Astrocyte (in vitro differentiated cells and primary cell): ENCODE measurements at places on chromosomes 6 and 20. TPM values are rescaled to one million over a fixed set of nuclear protein-coding genes. Genes with fewer than 3 reads are reported as not detected.
A peak's percentile ranks its signal among the peaks of the same experiment; 100 is the strongest.

DNA sequence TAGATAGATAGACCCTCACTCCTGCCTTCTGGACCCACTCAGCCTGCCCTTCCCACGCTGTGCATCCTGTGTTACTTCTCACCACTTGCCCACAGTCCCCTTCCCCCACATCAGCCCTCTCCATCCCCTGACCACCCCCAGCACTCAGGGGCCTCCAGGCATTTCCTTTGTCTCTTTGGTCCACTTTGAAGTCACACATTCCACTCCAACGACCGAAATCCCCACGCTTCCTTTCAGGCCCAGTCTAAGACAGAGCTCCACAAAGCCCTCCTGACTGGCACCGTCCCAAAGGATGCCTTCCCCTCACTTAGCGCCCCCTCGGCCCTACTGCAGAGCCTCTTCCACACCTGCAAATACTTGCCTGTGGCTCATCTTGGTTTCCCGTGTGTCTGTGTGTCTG, 83.8 kb downstream of the FOXF2 start:
- DNase-seq = no peak
- H3K27me3 ChIP-seq = no peaks in the 10 kb centered on the region
- no peak overlapping the region for H3K4me3 ChIP-seq
- H3K36me3 ChIP-seq = no peaks in the 10 kb centered on the region

Gene BTN1A1
- not detected in 2 replicates for total RNA-seq

Gene VSTM2L
- 17.7 and 18.5 TPM in 2 replicates for total RNA-seq

DNA sequence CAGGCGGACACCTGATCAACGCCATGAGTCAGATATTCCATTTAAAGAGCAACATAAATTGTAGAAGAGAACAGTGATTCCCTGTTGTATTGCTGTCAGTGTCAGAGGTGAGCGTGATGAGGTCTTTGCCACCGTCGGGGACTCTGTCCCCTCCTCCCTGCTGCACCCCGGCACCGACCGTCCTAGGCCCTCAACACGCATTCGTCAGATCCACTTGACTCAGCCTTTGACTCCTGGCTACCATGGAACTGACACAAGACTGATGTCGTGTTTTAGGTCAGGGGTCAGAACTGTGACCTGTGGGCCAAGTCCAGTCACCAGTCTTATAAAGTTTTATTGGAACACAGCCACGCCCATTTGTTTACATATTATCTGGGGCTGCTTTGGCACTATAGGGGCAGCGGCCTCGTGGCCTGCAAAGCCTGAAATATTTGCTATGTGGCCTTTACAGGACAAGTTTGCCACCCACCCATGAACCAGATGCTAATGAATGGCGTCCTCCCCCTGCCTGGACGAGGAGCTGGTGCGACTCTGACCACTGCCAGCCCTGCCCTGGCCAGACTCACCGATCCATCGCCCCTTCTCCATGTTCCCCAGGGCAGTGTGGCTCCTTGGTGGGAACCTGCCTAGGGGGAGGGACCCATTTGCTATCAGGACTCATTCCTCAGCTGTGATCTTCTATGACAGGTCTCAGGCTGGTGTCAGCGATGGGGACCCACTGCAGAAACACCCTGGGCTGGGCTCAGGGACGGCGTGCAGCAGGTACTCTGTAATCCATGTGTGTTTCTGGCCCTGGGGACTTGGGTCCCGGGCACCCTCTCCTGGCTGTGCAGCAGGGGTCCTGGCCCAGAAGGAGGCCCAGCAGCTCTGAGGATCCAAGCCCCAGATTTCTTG, 37.5 kb upstream of the PHACTR3 start:
- DNase-seq = no peak
- no peak overlapping the region for H3K4me3 ChIP-seq
- no peaks in the 10 kb centered on the region for H3K27me3 ChIP-seq
- H3K4me1 ChIP-seq = no peaks in the 10 kb centered on the region
- H3K36me3 ChIP-seq = no peaks in the 10 kb centered on the region
- no peak overlapping the region for H3K27ac ChIP-seq

DNA sequence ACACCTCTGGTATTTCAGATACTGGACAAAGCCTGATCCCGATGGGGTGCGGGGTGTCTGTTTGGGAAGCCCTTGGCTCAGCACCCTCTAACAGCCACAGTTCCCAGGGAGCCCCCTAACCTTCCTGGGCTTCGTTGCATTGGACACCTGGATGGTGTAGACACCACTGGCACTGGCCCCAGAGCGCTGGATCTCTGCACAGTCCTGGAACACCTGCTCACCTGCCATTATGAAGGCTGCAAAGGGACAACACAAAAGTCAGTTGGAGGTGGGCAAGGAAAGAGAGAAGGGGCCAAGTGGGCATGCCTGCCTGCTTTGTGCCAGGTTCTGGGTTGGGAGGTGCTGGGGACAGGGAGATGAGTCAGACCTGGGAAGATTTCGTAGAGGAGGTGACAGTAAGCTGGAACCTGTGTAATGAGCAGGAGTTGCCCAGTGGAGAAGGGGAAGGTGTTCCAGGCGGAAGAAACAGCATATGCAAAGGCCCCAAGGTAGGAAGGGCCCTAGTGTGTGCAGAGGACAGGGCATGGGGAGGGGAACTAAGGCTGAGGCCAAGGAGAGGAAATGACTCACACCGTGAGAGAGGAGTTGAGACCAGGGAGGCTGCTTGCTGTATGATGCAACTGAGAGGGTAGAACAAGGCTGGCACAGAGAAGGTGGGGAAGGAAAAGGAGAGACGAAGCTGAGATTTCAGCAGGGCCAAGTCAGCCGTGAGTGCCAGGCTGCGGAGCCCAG, 34.9 kb downstream of the ANGPT4 start:
- no peak overlapping the region for H3K27ac ChIP-seq
- H3K4me3 ChIP-seq = no peak overlapping the region
- peaks cover 8% of the 10 kb centered on the region for H3K27me3 ChIP-seq
- H3K4me1 ChIP-seq = no peaks in the 10 kb centered on the region
- peak; percentile 14 for DNase-seq

Gene HS3ST5
- 1.5 and 3.2 TPM in 2 replicates for total RNA-seq

DNA sequence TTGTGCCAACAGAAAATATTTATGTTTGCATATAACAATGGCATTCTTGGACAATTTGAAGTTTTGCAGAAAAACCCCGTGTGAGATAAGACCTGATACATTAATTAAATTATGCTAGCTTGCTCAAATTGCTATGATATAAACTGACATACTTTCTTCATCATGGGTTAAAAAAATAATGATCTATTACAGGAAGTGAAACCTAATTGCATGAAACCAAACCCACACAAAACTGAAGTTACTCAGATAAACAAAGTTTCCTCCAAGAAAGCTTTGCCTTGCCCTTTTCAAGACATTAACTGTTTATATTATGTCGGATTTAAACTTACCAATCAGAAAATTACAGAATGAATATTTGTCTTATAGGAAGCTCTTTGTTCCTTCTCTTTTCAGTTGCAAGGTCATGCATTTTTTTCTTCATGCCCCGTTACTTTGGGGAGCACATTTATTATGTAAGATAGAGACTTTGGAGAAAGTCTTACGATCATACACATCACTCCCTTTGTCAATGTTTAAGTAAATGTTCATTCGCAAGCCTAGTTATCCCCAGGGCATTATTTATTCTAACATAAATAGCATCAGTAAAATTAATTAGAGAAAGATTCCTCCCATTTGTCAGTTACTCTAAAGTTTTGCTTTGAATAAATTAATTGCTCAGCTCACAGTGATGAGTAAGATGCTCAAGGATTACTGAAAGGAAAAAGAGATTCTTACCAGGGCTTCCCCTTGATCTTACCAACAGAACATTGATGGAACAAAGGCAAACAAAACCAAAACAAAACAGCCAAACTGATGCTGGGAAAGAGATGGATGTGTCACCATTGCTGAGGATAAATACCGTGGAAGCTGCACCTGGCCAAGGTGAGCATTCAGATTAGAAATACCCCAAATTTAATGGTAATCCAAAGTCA, 14.8 kb upstream of the TMEM244 start:
- no peaks in the 10 kb centered on the region for H3K4me1 ChIP-seq
- H3K36me3 ChIP-seq = no peaks in the 10 kb centered on the region
- H3K27ac ChIP-seq = no peak overlapping the region
- H3K4me3 ChIP-seq = no peak overlapping the region
- no peak for DNase-seq
- H3K27me3 ChIP-seq = no peaks in the 10 kb centered on the region

DNA sequence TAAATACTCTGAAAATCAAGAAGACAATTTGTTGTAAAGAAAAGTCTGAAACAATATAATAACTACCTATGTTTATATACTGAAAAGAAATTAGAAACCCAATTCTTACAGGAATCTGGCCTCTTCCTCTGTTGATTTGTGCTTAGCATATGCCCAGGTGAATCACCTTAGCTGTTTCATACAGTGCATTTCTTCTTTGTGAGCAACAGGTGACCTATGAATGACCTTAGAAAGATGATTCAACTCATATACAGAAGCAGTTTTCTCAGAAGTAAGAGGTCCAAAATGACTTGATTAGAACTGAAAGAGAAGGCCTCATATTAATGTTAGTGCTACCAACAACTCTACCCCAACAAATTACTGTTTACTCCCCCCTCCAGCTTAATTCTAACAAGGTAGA, 419.5 kb upstream of the ID4 start:
- H3K4me3 ChIP-seq = no peak overlapping the region
- DNase-seq = peak; percentile 85
- H3K27ac ChIP-seq = peak overlapping the region; percentile 64
- H3K36me3 ChIP-seq = no peaks in the 10 kb centered on the region
- no peaks in the 10 kb centered on the region for H3K27me3 ChIP-seq

DNA sequence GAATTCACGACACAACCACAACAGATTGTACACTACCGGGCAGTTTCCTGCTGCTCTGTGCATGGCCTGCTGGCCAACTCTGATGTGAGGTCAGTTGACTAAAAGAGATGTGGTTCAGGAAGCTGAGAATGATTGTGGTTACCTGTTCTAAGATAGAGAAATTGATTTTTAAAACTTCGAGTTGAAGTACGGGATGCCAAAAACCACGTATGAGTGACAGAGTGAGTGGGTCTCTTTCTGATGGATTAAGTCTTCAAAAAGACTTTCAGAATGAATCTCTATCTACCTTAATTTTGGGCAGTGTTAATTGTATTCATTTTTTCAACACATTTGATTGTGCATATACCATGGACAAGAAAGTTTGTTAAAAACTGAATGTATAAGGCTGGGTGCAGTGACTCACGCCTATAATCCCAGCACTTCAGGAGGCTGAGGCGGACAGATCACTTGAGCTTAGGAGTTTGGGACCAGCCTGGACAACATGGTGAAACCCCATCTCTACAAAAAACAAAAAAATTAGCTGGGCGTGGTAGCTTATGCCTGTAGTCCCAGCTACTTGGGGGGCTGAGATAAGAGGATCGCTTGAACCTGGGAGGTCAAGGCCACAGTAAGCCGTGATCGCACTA, 121.2 kb downstream of the SGK1 start:
- no peaks in the 10 kb centered on the region for H3K4me1 ChIP-seq
- DNase-seq = peak; percentile 67
- no peak overlapping the region for H3K4me3 ChIP-seq
- no peaks in the 10 kb centered on the region for H3K36me3 ChIP-seq

DNA sequence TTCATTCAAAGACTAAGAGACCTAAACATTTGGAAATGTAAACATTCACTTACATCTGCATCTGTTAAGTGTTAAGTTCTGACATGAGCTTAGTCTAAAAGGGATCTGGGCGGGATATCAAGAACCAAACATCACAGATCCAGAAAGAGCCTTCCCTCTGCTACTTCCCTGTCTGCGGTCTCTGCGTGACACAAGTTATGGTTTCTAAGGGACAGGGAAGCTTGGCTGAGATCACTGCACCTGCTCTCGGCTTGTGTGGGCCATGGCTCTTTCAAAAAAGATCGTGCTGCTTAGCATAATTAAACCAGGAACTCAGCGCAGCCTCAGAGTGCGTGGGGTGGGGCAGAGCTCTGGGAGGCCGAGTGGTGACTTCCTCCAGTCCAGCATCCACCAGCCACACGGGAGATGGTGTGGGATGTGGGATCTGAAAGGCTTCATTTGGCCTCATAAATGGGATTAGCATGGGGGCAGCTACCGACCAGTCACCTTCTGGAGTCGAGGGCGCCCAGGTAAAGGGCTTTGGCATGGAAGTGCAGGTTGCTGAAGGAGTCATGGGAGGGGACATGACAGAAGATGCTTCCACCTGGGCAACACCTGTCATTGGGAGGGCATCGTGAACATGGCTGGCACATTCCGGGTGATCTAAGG, 16.7 kb upstream of the RAMACL start:
- no peak overlapping the region for H3K27ac ChIP-seq
- H3K4me3 ChIP-seq = no peak overlapping the region
- no peak for DNase-seq
- no peaks in the 10 kb centered on the region for H3K27me3 ChIP-seq
- H3K36me3 ChIP-seq = no peaks in the 10 kb centered on the region
- peaks cover 28% of the 10 kb centered on the region for H3K4me1 ChIP-seq

Gene HTR1E
- not detected in 2 replicates for total RNA-seq
